Naive thymus-derived CD8-positive, alpha-beta T cell (primary cell): ENCODE measurements at places on chromosomes 11 and 22. TPM values are rescaled to one million over a fixed set of nuclear protein-coding genes. Genes with fewer than 3 reads are reported as not detected.

DNA sequence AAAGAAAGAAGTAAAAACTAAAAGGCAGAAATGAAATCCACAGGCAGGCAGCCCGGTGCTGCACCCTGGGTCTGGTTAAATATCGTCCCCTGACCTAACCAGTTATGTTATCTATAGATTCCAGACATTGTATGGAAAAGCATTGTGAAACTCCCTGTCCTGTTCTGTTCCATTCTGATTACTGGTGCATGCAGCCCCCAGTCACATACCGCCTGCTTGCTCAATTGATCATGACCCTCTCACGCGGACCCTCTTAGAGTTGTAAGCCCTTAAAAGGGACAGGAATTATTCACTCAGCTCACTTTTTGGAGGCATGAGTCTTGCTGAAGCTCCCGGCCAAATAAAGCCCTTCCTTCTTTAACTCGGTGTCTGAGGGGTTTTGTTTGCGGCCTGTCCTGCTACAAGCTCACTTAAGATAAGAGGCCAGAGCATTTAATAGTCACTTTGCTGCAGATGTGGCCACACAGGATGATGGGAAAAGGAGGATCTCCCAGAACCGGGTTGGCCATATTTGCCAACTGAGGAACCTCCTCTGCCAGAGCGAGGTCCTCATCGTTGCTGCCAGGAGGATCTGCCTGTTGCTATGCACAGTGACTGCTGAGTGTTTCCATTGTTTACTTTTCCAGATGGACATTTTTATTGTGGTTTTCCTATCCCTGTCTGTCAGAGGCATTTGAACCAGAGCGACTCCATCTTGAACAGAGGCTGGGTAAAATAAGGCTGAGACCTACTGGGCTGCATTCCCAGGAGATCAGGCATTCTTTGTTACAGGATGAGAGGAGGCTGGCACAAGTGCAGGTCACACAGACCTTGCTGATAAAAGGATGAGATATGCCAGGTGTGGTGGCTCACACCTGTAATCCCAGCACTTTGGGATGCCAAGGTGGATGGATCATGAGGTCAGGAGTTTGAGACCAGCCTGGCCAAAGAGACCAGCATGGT is 10.2 kb downstream of the C11orf96 start:
- no peak for DNase-seq
- H3K4me3 ChIP-seq, result no peak overlapping the region
- H3K27ac ChIP-seq, result no peak overlapping the region
- no peaks in the 10 kb centered on the region for H3K4me1 ChIP-seq

GRCh38 chr11:34999453-34999852 is 83.0 kb downstream of the PDHX start:
- DNase-seq, result no peak
- H3K4me1 ChIP-seq, result peaks cover 18% of the 10 kb centered on the region
- H3K4me3 ChIP-seq, result no peak overlapping the region
- no peaks in the 10 kb centered on the region for H3K36me3 ChIP-seq

Gene CSKMT
- 45.0 TPM for total RNA-seq

Gene PNPLA3
- total RNA-seq, result 0.60 TPM
